GM13976 (cell line): ENCODE measurements at places on chromosomes 1 and 21.
A peak's percentile ranks its signal among the peaks of the same experiment; 100 is the strongest.

GRCh38 chr1:237281481-237281880, 239.5 kb downstream of the RYR2 start:
- no peak for DNase-seq

- no peak for DNase-seq
Measured at GRCh38 chr1:223175633-223176032, 32.6 kb upstream of the TLR5 start.

- no peak for DNase-seq
Measured at GRCh38 chr1:29342351-29342750, 106.0 kb downstream of the PTPRU start.

DNA sequence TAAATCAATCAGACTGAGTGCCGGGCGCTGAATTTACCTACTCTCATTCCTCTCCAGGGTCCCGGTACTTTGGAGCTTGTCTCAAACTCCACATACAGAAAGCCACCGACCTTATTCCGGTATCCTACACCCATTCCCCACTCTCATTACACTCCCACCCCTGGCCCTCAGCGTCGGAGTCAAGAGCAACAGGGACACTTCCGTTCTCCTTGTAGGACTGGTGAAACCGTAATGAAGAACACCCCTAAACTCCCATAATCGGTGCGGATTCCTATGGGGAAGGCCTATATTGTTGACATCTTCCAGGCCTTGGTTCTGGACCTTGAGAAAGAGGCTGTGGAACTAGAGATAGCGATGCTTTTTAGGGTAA, 798 bp downstream of the ZBED6 start:
- DNase-seq = no peak

GRCh38 chr1:182381962-182382819, 9.4 kb downstream of the GLUL start:
- DNase-seq = no peak

GRCh38 chr1:37616330-37616729, 18.4 kb downstream of the RSPO1 start:
- no peak for DNase-seq

DNA sequence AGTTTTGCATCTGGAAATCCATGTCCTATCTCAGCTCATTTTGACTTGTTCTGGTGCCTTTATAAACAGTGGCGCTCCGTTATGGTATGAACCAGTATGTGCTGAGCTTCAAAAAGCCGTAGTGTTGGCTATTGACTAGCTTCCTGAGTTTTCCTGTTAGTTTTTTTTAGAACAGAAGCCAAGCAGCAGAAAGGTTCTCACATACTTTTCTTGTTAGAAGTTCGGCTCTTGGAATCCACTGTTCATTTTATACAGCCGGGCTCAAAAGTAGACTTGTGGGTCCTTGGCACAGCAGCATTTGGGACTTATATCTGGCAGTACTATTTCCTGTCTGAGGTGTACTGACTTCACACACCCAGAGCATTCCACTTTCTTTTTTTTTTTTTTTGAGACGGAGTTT, 63.8 kb downstream of the TBCE start:
- no peak for DNase-seq

GRCh38 chr1:208535511-208535910, 291.3 kb upstream of the PLXNA2 start:
- DNase-seq = no peak

DNA sequence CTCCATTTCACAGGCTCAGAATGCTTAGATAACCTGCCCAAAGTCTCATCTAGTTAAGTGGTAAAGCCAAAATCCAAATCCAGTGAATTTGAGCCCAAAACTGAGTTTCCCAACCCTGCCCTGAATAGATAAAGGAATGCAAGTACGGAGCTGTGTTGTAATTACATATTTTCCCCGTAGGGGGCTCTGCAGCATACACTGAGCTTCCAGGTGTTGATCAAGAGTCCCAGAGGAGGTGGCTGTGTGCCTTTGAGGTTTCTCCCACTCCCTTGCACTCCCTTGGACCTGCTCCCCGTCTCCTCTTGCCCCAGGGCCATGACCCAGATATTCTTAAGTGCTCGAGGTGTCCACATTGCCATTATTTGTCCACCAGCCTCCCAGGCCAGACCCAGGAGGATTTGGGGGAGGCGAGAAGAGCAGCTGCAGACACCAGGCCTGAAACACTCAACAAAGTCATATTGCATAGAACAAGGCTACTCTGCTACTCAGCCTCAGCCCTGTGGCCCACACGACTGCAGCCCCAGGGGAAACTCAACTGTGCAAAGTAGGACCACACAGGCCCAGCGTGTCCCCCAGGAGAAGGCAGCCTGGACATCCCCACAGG, 18.4 kb upstream of the LY9 start:
- DNase-seq = peak; percentile 52

GRCh38 chr1:158020886-158021620, 27.6 kb downstream of the KIRREL1 start:
- DNase-seq = no peak

DNA sequence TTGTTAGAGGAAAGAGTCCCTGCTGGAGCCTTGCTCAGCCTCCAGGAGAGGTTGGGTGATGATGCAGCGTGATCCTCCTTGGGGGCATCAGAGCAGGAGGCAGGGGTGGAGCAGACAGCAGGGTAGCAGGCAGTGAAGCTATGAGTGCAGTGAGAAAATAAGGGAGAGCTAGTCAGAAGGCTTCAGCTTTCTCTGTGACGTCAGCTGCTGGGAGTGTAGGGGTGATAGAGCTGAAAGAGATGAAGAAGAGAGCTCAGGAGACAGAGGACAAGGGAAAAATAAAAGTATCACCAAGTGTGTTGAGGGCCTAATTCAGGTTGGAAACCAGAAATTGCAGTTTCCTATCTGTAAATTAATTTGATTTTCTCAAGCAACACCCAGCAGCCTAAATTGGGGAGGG, 2.2 kb upstream of the ADAM30 start:
- no peak for DNase-seq

GRCh38 chr21:25700741-25701140, 34.0 kb downstream of the ATP5PF start:
- no peak for DNase-seq

GRCh38 chr1:16053781-16054502, 10.4 kb downstream of the CLCNKB start:
- no peak for DNase-seq

DNA sequence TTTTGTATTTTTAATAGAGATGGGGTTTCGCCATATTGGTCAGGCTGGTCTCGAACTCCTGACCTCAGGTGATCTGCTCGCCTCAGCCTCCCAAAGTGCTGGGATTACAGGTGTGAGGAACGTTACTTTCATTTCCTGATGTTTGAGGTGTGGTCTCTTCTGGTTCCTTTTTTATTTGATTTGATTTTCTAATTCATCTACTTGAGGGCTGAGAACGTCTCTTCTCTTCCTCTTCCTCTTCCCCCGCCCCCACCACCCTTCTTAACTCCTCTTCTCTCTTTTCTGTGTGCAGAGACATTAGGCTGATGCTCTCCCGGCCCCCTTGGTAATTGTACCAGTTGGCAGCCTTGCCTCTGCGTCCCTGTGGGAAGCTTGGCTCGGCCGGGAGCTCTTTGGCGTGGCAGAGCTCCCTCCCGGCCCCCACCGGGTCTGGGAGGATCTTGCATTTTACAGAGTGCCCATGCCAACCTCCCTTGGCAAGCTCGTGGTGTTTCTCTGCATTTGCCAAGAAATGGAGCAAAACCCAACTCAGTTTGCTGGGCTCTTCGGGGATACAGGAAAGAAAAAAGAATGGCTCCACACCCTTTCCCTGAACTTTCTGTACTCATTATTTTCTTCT, 19.9 kb downstream of the CRYAA start:
- DNase-seq = no peak

- no peak for DNase-seq
Measured at GRCh38 chr1:162537216-162537615, 24.3 kb upstream of the UAP1 start.

DNA sequence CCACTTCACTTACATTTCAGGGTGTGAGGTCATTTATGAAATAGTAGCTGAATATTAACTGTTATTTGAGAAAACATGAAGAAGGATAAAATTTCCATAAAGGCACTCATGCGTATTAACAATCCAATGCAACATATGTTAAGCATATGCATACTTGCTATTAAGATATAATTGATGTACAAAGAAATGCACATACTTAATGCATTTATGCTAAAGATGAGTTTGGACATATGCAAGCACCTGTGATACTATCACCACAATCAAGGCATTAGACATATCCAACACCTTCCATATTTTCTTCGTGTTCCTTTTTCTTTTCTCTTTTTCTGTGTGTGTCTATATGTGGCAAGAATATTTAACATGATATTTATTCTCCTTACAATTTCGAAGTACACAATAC, 464.8 kb upstream of the BRINP3 start:
- DNase-seq = no peak

GRCh38 chr1:31327381-31327780, 30.5 kb downstream of the ZCCHC17 start:
- DNase-seq = no peak

DNA sequence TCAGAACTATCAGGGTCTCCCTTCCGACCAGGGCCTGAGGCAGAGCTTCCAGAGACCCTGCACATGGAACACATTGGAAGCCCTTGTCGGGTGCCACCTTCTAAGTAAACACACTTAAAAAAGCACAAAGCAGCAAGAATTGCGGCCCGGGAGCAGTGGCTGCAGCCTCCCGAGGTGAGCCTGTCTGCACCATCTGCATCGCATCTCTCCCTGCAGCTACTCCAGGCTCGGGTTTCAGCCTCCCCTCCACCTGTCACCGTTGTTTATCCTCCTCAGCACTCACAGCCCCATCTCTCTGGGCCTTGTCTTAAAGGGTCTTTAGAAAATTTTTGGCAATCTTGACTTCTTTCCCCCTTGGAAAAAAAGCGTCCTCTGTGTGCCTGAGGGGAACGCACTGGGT, 95.1 kb upstream of the ARHGEF16 start:
- no peak for DNase-seq

GRCh38 chr1:13801232-13801631, 101.2 kb downstream of the PRDM2 start:
- no peak for DNase-seq

- DNase-seq = no peak
Measured at GRCh38 chr1:18974005-18974404, 17.5 kb upstream of the IFFO2 start.

- DNase-seq = peak; percentile 67
Measured at GRCh38 chr1:202274611-202275010, 67.1 kb downstream of the UBE2T start.

GRCh38 chr1:67687198-67687545, 2.2 kb downstream of the GADD45A start:
- DNase-seq = no peak

- DNase-seq = no peak
Measured at GRCh38 chr1:18411321-18411720, 69.4 kb upstream of the KLHDC7A start.

GRCh38 chr1:199545780-199546179, 481.7 kb upstream of the NR5A2 start:
- DNase-seq = no peak

DNA sequence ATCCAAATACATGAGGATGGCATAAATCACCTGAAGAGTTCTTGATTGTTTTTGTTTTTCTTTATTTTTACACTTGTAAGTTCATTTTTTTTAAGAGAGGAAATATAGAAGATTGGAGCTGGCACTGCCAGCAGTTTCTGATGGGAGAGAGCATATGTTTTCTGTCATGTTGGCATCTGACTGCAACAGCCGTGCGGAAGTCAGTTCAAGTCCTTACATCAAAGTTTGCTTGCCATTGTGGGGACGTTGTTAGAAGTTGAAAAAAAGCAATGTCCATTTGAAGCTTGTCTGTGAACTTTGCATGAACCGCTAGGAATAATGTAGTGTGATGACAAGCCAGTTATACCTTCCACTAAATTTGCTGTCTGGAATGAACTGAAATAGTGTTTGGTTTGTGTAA, 126.5 kb upstream of the USH2A start:
- no peak for DNase-seq

GRCh38 chr1:208709981-208710380, 465.8 kb upstream of the PLXNA2 start:
- DNase-seq = no peak

GRCh38 chr1:14997646-14998276, 155.8 kb upstream of the TMEM51 start:
- no peak for DNase-seq

DNA sequence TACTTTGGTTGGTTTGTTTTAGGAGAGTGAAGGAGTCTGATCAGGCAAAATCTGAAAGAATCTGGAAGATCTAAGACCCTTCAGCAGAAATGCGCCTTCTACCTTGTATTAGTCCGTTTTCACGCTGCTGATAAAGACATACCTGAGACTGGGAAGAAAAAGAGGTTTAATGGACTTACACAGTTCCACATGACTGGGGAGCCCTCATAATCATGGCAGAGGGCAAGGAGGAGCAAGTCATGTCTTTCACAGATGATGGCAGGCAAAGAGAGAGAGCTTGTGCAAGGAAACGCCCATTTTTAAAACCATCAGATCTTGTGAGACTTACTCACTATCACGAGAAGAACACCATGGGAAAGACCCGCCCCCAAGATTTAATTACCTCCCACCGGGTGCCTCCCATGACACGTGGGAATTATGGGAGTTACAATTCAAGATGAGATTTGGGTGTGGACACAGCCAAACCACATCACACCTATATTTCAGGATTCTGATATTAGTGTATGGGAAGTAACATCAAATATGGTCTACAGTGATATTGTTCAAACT, 99.3 kb downstream of the GLUL start:
- DNase-seq = no peak

DNA sequence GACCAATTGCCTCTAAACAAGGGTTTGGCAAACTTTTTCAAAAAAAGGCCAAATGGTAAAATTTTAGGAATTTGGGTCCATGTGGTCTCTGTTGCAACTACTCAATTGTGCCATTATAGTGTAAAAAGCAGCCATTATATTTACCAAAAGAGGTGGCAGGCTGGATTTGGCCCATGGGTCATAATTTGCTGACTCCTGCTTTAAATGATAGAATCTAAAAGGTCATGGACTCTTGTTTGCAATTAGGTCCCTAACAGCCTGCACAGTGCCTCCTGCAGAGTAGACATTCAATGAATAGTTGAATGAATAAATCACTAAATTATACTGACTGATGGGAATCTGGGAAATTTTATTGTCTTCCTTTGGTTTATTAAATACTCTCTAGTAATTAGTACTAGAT, 6.2 kb downstream of the BECN2 start:
- DNase-seq = no peak

GRCh38 chr1:26182383-26182696, 5.0 kb downstream of the CNKSR1 start:
- no peak for DNase-seq

DNA sequence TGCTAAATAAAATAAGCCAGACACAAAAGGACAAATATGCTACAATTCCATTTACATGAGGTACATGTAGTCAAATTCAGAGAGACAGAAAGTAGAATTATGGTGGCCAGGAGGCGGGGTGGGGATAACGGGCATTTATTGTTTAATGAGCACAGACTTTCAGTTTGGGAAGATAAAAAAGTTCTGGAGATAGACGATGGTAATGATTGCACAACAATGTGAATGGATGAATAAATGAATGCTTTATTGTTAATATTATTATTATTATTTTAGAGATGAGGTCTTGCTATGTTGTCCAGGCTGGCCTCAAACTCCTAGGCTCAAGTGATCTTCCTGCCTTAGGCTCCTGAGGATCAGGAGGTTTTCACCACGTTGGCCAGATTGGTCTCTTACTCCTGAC, 122.0 kb downstream of the LHX4 start:
- DNase-seq = no peak

- no peak for DNase-seq
Measured at GRCh38 chr1:43539726-43540434, 9.2 kb downstream of the PTPRF start.
